Psoas muscle (tissue), 8 donors: ENCODE measurements at places on chromosomes 4 and X. TPM values are rescaled to one million over a fixed set of nuclear protein-coding genes. Genes with fewer than 3 reads are reported as not detected.

The ENPP6 gene
- total RNA-seq, result 0.79 TPM

The MGARP gene
- total RNA-seq, result not detected

The BEND4 gene
- total RNA-seq, result 0.02 TPM

The DSPP gene
- total RNA-seq, result not detected

The LAP3 gene
- 52.0 TPM for total RNA-seq

The UGT2B11 gene
- total RNA-seq, result not detected

The ARMCX1 gene
- 46.9 TPM for total RNA-seq

The MAGEA9B gene
- total RNA-seq, result not detected

The TCEAL4 gene
- total RNA-seq, result 37.2 TPM

The GPC3 gene
- total RNA-seq, result 0.78 TPM

The SOWAHB gene
- not detected for total RNA-seq

The PLCXD1 gene
- 2.9 TPM for total RNA-seq

The ANOS1 gene
- total RNA-seq, result 3.4 TPM

The IL1RAPL1 gene
- total RNA-seq, result 0.16 TPM

The C4orf36 gene
- 1.5 TPM for total RNA-seq

The CACNA1F gene
- total RNA-seq, result 0.04 TPM

The ARR3 gene
- not detected for total RNA-seq

The MAGEA11 gene
- not detected for total RNA-seq

The TBC1D8B gene
- 1.0 TPM for total RNA-seq

The REELD1 gene
- total RNA-seq, result not detected

The TSPAN5 gene
- 5.0 TPM for total RNA-seq

The TKTL2 gene
- total RNA-seq, result not detected

The CT45A3 gene
- not detected for total RNA-seq

The ARHGAP4 gene
- 7.4 TPM for total RNA-seq

The CCDC110 gene
- total RNA-seq, result 0.54 TPM

The DCAF12L2 gene
- 0.10 TPM for total RNA-seq

The NSUN7 gene
- 0.39 TPM for total RNA-seq

The ZFYVE28 gene
- total RNA-seq, result 7.7 TPM

The GAGE2A gene
- total RNA-seq, result not detected

The P2RY10 gene
- 0.49 TPM for total RNA-seq

The CC2D2A gene
- total RNA-seq, result 2.1 TPM

The CFAP47 gene
- total RNA-seq, result not detected

The UGT2A1 gene
- total RNA-seq, result not detected

The MAOB gene
- total RNA-seq, result 44.4 TPM

The TLR2 gene
- 1.8 TPM for total RNA-seq

The GAGE10 gene
- total RNA-seq, result not detected

The PDCL2 gene
- total RNA-seq, result not detected

The SERPINA7 gene
- total RNA-seq, result not detected

The FGFBP2 gene
- 0.57 TPM for total RNA-seq

The PPEF2 gene
- not detected for total RNA-seq

The IDH3G gene
- 53.1 TPM for total RNA-seq

The TBC1D1 gene
- 38.7 TPM for total RNA-seq
